HuH-7.5 (cell line): ENCODE measurements at places on chromosomes 7 and 10.

DNA sequence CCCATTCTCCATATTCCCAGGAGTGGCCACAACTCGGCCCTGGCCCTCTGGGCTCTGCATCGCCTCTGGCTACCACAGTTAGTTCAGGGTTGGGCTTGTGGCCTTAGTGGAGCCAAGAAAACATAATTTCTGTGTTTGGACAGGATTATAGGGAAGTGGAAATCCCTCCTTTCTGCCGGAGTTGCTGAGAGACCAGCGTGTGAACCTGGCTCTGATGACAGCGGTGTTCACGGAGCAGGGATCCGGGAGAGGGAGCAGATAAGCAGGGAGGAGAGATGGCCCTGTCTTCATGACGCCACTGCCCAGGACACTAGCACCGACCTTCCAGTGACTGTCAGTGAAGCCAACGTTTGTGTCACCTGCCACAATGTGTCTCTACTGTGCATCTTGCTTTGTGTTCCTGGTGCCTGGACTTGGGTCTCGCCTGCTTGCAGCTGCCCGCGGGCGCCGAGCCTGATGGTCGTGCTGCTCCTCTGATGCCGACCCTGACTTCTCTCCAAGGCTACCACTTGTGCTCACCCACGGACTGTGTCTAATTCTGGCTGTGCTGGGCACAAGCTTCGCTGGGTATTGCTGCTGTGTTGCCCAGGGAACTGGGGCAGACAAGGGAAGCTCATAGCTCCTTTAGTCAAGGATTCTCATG, 67.0 kb upstream of the VIPR2 start:
- DNase-seq = no peak

GRCh38 chr7:74657692-74658177, at the start of gene GTF2I:
Gene GTF2I (plus strand): TSS chr7:74657718. CDS start chr7:74689129, 31,411 bp downstream.
- no peak for DNase-seq

DNA sequence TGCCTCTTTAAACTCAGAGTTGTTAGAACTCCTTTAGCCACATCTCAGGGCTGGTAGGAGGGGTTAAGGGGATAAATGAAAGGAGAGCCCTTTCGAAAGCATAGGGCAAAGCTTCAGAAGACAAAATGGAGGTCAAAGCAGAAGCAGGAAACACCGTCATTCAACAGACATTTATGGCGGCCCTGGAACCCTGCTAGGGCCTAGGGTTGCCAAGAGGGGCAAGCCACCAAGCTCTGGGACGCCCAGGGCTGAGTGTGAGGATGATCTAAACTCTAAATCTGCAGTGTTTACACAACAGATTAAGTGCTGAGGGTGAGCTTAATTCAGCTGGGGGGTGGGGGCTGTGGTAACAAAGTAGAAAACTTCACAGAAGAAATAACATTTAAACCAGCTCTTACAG, 79.0 kb upstream of the NFE2L3 start:
- no peak for DNase-seq

DNA sequence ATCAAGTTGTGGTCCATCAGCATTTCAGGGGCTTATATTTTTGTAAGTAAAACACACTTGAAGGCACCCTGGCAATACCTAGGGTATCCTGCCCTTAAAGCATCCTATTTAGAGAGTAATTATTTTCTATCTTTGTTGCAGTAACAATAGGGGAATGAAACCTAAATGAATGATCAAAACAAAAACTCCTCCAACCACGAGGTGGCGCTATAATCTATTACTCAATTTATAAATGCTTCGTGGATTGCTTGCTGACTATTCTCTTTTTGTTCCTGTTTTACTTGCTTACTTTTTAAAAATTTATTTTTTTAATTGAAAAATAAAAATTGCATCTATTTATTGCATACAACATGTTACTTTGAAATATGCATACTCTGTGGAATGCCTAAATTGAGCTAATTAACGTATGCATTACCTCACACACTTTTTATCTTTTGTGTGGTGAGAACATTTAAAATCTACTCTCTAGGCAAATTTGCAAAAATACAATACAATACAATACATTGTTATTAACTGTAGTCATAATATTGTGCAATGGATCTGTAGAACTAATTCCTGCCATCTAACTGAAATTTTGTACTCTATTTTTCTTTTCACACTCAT, 147.7 kb upstream of the BMPER start:
- DNase-seq = no peak

- no peak for DNase-seq
These were observed 56.0 kb downstream of the ATOH7 start for GRCh38 chr10:68175949-68176348.

DNA sequence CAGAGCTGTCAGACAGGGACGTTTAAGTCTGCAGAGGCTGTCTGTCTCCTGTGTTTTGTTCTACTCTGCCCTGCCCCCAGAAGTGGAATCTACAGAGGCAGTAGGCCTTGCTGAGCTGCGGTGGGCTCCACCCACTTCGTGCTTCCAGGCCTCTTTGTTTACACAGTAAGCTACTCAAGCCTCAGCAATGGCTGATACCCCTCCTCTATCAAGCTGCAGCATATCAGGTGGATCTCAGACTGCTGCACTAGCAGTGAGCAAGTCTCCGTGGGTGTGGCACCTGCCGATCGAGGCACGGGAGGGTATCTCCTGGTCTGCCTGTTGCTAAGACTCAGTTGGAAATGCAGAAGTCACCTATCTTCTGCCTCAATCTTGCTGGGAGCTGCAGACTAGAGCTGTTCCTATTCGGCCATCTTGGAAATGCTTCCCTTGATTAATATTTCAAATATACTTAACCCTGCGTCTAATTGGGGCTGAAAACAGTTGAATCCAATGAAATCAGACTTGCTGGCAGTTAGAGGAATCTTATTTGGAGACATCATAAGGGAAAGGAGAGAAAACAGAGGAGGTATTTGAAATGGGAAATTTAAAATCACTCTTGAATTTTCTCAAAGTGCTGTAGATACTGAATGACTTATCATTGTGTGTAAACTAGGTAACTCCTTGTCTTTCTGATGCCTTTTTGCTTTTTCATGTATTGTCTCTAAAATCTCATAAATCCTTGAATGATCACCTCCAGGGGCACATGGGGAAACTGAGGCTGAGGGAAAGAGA, 13.8 kb upstream of the CYP3A5 start:
- DNase-seq = no peak

GRCh38 chr10:43862756-43863155, 214.1 kb upstream of the ZNF32 start:
- DNase-seq = no peak

DNA sequence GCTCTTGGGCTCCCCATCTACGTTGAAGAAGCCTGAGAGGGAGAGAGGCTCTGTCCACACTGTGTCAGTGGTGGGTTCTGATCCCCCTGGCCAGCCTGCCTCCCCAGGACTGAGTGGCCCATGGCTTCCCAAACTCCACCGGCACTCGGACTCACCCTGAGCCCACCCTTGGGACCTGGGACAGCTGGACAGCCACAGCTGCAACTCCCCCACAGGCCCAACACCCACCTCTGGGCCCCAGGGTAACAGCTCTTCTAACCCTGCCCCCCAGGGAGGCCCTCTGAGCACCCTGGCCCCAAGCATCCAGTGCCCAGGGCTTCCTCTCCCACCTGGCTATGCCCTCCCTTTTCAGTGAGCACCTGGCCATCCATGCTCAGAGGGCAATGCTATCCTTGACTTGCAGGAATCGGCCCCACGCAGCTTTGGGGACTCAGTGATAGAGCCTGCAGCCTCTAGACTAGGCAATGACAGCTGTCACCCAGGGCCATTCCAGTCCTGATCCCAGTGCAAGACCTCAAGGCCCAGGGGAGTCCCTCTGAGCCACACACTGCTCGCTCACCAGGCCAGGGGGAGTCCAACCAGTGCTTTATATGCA, 17.9 kb downstream of the OGDHL start:
- DNase-seq = no peak

DNA sequence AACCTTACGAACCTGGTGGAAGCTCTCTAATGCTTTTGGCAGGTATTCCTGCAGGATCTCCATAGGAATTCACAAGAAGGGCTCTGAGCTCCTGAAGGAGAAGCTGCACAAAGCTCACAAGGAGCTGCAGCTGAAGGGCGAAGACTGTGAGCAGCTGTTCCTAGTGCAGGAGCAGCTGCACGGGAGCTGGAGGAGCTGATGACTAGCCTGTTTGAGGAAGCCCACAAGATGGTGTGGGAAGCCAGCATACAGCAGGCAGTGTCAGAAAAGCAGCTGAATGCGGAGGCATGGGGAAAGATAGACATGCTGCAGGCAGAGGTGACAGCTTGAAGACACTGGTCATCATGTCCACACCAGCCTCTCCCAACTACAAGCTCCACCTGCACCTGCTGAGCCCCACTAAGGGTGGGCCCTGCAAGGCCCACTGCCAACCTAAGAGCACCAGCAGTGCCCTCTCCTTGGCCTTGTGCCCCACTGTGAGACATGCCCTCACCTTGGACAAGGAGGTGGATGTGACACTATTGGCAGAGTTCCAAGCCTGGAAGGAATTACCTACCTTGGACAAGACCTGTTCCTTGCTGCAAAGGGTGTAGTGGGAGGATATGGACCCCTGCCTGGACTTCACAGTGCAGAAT, 250.6 kb downstream of the BBS9 start:
- DNase-seq = no peak

- DNase-seq = no peak
These were observed 60.4 kb downstream of the EVX1 start for GRCh38 chr7:27303026-27303425.

DNA sequence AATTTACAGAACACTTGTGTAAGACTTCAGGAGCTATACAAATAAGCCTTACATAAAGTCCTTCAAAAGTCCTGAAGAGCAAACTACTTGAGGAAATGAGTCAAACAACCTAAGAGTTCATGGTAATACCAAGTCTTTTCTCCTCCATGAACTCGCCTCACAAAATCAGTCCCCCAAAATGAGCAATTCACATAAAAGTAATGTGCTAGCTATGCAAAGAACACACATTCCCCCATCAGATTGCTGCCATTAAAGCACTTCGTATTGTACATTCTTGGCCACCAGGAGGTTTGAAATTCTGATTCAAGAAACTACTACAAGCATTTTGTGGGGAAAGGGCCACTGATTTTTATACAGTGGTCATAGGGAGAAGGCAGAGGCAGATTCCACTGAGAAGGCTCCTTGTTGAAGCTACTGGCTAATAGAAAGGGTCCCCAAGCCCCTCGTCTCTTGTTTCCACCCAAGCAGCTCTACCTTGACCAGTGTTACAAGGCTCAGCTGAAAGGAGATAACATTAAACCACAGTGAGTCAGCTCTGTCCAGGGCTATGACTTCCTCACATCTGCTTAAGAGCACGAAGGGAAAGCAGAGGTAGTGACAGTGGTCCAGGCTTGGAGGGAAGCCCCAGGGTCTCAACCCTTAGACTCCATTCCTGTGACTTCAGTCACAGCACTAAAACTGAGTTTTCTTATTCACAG, 115.2 kb upstream of the CDK1 start:
- DNase-seq = no peak

DNA sequence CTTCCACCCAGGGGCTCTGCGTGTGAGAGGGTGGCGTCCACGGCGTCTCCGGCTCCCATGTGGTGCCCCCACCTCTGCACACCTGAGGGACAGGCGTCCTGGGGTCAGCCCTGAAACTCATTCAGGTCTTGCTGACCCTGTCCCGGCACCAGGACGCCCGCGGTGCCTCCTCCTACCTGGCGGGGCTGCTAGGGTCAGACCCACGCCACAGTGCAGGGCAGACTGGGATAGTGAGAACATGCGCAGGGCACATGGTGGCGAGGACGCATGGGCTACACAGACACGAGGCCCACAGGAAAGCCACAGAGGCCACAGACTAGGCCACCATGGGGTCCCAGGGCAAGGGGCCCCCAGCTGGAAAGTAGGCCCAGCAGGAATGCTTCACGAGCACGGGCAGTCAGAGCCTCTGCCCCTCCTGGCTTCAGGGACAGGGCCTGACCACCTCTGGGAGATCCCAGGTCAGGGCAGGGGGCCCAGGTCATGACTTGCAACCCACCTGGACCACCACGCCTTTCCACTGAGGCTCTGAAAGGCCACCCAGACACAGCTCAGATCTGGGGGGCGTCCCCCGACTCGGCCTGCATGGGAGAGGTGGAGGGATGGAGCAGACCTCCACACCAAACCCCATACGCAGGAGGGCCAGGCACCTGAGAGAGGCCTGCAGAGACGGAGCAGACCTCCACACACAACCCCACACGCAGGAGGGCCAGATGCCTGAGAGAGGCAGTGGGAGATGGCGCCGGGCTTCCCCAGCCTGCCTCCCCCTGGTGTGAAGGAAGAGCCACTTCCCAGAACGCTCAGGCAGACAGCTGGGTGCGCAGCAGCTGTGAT, 188.6 kb downstream of the ELFN1 start:
- DNase-seq = no peak

DNA sequence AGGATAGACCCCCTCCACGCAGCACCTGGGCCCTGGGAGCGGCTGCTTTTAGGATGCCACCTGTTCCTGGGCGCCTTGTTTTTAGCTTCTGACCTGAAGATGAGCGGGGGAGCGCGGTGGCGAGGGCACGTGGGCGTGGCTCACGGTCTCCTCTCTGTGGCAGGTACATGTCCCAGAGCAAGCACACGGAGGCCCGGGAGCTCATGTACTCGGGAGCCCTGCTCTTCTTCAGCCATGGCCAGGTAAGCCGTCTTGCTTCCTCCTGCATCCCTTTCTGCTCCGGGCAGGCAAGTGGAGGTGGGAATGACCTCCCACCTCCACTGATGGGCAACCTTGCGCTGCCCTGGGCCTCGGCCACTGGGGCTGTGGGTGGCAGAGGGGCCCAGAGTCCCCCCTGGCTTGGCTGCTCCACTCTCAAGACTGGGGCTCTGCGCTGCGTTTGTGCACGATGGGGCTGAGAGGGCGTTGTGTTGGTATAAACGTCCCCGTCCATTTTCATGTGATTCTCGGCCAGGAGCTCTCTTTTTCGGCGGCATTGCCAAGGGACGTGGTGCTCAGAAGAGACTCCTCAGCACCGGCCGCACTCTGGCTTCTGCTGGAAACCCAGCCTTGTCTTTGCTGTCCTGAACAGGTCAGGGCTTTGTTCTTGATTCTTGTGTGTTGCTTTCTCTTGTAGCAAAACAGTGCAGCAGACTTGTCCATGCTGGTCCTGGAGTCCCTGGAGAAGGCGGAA, 9.7 kb downstream of the GET4 start:
- DNase-seq = no peak

DNA sequence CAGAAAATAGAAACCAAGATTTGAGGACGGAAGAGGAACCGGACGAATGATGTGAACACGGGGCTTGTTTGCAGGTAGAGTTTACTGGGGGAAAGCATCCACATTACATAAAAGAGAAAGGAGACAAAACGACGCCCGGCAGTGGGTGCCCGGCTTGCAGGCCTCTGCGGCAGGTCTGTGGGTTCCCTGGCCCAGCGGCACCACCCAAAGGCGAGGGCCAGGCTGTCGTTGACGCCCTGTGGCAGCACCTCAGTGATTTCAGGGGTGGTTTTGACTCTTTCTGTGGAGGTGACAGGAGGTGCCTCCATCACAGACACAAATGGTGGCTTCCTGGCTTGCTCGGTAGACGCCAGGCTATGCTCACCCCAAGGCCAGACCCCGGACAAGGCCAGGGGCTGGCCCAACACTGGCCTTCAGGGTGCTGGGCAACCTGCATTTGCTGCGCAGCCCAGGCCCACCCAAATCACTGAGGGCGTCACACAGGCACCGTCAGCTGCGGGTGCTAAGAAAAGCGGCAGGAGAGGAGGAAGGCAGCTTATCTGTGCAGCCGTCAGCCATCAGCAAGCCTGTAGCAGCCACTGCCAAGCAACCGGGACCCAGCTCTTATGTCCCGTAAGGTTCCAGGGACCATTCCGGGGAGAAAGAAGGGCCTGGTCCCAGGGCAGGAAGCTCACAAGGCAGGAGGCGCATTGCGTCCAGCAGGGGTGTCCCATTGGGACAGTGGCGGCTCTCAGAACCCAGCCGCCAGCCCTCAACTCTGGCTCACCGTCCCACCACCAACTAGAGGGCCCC, 230.3 kb downstream of the PTPRN2 start:
- no peak for DNase-seq
